ENCODE measurements at places on chromosomes 16 and 17.

DNA sequence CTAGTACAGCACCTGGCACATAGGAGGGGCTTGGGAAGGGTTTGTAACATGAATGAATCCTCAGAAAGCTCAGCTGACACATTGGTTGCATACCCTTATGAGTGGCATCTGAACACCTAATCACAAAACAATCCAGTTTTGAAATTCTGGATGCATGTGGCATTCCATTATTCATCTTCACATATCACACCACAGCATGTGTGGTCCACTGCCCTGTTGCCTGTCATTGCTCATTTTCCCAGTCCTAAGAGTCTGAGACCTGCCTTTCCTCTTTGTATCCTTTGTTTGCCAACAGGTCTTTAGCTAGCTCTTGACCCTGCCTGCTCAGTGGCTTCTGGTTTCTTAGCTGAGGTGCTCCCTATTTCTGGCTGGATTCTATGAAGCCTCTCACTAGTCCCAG lies 170.8 kb upstream of the ASIC2 start:
- no peak for DNase-seq

- DNase-seq: no peak
Observed at GRCh38 chr17:39970157-39970692, 7.4 kb downstream of the GSDMA start.

DNA sequence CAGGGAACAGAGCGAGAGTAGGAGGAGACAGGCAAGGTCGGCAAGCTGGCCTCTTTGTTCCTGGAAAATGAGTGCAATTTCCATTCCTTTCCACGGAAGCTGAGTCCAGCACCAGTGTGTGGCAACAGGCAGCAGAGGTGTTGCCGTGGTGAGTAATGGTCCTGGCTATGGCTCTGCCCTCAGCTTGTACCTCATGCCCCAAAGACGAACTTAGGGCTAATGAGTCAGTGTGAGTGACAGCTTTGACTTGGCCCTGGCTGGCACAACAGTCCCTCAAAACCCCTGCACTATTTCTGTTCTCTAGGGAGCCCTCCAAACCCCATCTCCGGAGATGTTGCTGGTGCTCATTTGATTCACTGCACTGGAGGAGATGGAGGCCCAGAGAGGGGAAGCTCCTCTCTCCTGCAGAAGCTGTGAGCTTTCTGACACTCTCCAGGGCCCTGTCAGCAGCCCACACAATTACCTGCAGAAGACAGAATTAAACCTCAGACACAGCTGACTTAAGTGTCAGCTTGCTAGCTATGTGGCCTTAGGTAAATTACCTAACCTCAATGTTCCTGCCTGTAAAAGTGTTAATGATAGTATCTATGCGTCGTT lies 129.9 kb downstream of the TMEM132E start:
- DNase-seq: no peak

DNA sequence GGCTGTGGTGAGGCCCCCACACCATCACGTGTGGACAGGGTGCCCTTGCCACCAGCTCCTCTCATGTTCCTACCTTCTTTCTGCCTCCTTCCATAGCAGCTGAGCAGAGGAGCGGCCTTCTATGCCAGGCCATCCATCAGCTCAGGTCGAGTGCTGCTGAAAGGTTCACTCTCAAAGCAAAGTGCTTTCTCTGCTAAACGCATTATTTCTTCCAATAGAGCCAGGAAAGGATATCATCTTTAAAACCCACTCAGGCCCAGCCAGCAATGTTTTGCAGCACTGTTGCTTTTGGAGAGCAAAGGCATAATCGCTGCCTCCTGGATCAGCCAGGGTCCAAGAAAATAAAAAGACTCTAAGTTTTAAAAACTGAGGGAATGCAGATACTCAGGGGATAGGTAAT lies 54.9 kb upstream of the GPRC5B start:
- no peak for DNase-seq

DNA sequence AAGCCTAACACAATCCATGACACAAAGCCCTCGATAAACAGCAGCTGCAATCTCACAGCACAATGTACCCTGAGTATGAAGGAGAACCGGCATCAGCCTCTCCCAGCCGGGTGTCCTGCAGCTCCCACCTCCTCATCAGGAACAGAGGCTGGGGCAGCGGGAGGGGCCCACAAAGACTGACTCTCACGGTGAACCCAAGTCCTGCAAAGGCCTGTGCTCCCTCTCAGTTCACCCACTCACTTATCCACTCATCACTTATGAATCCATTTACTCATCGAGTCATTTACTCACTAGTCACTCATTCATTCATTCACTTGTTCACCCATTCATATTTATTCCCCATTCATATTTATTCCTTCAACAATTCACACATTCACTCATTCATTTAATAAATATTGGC lies 11.6 kb downstream of the ZNF423 start:
- DNase-seq: no peak

- no peak for DNase-seq
Observed at GRCh38 chr17:65712383-65713267, 151.2 kb upstream of the AXIN2 start.

- DNase-seq: no peak
Observed at GRCh38 chr16:76777721-76778465, 413.1 kb upstream of the MON1B start.

- no peak for DNase-seq
Observed at GRCh38 chr17:74098136-74099024, 105.1 kb upstream of the RPL38 start.

DNA sequence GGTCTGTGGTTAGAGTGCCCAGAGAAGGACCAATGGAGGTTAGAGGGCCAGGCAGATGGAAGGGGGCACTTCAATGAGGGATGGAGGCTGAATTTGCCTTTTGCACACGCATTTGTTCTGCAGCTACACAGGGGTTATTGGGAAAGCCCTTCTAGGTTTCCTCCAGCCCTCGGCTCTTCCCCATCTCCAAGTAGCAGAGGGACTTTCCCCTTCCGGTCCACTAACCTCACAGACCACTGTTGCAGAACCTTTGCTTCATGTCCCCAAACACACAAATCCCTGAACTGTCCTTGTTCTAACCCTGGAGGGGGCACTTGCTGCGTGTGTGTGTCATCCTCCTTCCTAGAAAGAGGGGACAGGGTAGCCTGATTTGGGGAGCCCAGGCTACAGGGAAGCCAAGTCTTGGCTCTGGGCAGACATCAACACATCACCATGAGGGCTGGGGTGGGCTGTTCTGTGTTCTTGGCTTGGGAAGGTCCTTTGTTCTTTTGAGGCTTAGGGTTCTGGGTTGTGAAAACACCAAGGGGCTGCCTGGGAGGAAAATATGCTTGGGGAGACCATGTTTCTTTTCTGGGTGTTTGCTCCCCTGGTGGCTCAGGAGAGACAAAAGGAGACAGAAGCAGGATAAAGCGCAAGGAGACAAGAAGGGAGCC lies 7.3 kb upstream of the NR1D1 start:
- no peak for DNase-seq

DNA sequence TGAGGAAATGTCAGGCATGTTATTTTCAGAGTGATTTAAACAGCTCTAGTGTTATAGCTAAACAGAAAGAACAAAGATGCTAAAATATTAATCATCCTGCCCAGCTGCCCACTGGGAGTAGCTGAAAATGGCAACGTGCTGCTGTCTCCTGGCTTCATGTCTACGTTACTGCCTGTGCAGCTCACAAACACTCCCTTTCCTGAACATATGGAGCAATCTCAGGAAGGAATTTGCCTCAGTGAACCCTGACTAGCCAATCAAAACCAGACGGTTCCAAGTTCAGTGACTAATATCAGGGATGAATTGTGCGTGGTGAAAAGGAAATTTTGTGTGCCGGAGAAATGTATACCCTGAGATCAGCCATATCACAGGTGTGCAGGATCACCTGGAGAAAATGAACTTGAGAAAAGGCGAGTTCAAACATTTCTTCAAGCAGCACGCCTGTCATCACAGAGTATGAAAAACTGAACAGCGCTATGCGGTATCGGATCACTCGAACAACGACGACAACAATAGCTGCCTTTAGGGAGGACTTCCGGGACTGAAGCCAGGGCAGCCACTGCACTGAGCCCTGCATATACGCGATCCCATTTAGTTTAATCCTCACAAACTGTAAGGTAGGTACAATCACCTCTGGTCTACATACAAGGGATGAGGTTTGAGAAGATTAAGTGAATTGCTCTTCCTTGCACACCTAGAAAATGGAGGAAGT lies 110.3 kb downstream of the STX8 start:
- no peak for DNase-seq

DNA sequence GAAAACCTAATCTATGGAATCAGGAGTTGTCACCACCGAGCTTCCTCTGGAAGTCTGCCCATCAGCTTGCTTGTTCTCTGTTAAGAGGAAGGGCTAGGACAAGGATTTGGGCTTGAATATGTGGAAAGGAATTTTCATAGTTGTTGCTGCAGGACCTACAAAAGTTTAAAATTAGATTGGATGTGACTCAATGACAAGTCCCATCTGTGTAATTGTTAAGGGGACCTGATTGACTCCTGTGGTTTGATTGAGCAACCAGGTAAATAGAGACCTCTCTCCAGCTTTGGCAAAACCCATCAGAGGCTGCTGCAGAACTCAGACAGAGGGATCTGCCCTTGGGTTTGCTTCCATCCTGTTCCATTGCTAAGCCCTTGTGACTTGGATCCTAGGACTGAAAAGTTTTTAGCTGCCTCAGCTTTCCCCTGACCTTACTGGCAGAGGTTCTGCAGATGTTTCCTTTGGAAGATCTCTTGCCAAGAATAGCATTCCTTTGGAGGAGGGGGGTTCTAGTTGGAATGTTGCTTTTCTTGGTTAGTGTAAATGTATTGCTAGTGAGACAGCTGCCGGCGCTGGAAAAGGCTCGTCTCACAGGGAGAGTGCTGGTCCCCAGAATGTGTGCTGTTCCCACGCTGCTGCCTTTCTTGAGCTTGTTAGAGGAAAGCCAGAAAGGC lies 50.0 kb downstream of the SF3B3 start:
- peak; percentile 53 for DNase-seq

Measured in renal cortex interstitium (tissue), 15 donors.